Stimulated activated CD4-positive, alpha-beta T cell treated with anti-CD3 and anti-CD28 coated beads, Interleukin-12 subunit alpha, Interleukin-12 subunit beta, amount 100 ng/mL, for 24 hours (primary cell): ENCODE measurements at places on chromosomes 16 and 17.
A peak's percentile ranks its signal among the peaks of the same experiment; 100 is the strongest.

- DNase-seq = no peak
Observed at GRCh38 chr17:4270736-4271135, 7.0 kb upstream of the ANKFY1 start.

- no peak for DNase-seq
Observed at GRCh38 chr16:57356547-57356946, 2.0 kb upstream of the CCL22 start.

DNA sequence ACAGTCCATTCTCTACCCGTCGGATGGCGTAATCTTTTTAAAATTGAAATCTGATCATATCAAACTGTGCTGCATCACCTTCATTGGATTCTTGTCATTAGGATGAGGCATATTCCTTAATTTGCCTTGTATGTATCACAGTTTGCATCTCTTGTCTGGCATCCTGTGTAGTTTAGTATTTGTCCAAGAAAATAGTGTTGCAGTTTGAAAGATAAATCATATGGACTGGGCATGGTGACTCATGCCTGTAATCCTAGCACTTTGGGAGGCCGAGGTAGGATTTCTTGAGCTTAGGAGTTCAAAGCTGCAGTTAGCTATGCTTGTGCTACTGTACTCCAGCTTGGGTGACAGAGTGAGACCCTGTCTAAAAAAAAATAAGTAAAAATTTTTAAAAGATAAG lies 5.8 kb upstream of the RSL1D1 start:
- no peak for DNase-seq

DNA sequence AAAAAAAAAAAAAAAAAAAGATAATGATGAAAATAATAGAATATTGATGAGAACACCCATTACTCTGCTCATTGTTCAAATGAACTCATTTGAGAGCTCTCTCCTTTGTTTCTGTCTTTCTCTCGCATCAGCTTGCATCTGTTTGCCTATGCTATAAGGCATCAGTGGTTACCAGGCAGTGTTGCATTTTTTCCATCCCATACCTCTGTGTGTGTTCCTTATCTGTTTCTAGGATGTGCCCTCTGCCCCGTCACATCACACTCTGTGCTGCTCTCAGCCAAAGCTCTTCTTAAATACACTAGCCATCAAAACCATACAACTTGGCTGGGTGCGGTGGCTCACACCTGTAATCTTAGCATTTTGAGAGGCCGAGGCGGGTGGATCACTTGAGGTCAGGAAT lies 568.2 kb downstream of the WWOX start:
- DNase-seq = no peak

DNA sequence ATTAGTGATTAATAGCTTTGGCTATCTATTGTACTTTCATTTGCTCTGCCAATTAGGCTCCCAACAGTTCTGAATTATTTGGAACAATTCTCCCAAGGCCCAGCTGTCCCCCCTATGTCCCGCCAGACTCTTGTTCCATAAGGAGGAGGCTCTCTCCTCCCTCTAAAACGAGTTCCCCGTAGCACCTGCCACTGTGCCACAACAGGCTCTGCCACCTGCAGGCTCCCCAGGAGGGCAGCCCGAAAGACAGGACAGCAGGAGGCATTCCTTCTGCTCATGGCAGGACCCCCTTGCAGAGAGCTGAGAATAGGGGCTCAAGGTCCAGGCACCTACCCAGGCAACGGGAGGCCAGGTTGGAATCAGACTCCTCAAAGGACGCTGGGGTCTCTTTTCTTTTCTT lies 9.0 kb downstream of the PITPNM3 start:
- DNase-seq = no peak

DNA sequence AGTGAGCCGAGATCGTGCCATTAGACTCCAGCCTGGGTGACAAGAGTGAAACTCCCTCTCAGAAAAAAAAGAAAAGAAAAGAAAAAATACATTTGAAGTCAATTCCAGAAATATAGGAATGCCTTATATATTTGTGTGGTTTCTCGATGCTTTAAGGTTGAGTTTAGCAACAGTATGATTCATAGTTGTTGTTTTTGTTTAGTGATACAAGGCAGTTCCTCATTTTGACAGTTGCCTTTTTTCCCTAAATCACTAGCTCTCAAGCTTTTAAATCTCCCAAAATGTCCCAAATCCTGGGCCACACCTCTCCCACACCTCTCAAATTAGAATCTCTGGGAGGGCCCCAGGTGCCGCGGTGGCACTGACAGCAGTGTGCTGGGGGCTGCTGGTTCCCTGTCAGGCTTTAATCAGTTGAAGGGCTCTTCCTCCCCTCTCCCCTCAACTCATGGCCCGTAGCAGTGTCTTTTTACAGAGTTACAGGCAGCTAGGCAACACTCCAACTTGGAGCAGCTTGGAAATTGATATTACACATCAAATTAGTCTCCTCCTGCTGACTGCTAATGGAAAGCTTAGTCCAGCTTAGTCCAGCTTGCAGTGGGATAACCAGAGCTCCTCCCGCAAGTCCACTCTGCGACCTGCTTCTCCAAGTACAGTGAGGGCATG lies 58.4 kb downstream of the EPN2 start:
- DNase-seq = no peak

DNA sequence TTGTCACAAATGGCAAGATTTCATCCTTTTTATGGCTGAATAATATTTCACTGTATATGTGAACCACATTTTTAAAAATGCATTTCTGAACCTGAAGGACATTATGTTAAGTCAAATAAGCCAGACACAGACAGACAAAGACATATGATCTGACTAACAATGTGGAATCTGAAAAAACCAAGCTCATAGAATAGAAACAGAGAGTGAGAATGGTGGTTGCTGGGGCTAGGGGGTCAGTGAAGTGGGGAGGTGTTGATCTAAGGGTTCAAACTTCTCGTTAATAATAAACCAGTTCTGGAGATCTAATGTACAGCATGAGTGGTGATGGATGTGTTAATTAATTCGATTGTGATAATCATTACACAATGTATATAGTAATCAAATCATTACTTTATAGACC lies 475.1 kb downstream of the WWOX start:
- no peak for DNase-seq

GRCh38 chr17:2990396-2990795 lies 73.0 kb downstream of the OR1D5 start:
- no peak for DNase-seq

- no peak for DNase-seq
Observed at GRCh38 chr16:73056921-73057290, 9.0 kb upstream of the ZFHX3 start.

- no peak for DNase-seq
Observed at GRCh38 chr17:65559804-65560627, 1.4 kb downstream of the AXIN2 start.

DNA sequence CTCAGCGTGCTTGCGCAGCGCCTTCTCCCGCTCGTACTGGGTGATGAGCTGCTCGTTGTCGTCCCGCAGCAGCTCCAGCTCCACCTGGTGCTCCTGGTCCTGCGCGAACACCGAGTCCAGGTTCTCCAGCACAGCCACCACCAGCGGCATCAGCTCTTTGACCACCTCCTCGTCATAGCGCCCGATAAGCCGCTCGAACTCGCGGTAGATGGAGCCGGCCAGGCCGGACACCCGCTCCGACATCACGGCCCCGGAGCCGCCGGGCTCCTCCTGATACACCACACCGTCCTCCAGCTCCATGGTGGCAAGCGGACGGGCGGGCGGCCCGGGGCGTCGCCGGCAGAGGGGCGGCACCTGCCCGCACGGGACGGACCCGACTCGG lies 320 bp downstream of the SPAG9 start:
- DNase-seq = peak; percentile 5

DNA sequence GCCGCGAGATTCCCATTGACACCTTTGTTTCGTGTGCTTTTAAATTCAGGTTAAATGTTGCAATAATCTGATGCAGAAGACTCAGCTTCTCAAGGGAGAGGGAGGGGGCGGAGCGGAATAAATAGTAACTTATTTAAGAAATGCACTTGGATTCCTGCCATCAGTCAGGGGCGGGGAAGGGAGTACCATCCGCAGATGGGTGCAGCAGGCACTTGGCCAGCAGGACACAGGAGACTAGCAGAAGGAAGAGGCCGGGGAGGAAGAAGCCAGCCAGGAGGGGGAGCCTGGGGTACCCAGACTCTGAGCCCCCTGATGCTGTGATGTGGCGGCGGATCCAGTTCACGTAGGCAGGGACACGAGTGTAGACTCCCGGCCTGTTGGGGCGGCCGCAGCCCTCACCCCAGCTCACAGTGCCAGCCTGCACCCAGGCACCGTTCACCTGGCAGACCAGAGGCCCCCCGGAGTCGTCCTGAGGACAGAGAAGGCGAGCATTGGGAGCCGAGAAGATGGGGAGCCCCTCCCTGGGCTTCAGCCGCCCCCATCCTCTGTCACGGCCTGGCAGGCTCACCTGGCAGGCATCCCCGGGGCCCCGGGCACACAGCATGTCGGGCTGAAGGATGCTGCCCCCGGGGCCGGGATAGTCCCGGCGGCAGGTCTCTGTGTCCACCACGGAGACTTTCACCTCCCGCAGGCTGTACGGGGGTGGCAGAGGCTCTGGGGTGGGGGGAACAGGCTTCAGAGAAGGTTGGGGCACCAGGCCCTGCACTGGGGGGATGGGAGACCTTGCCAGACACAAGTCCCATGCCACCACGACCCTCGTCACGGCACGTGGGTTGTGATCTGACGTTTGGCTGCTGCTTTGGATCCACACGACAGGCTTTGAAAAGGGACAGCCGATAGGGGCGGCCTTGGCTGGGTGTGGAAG lies 3.2 kb downstream of the TPSG1 start:
- no peak for DNase-seq

- DNase-seq = no peak
Observed at GRCh38 chr17:41354536-41354935, 3.9 kb upstream of the KRT33A start.

DNA sequence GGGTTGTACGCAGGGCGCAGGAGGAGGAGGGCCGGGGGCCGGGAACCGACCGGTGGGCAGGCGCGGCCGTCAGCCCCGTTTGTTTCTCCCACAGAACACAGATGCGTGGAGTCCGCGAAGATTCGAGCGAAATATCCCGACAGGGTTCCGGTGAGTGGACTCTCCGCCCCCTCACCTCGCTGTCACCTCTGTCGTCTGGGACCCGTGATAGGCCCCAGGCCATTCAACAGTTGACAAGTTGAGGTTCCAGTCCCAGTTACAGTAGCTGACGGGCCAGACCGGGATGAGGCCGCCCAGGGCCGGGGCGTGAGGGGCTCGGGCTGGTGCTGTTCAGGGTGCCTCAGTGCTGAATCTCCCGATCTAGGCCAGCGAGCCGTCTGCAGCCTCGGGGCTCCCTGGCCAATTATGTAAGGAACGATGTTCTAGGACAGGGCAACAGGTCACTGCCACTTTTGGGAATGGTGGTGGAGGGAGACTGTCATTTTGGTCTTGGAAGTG lies 628 bp downstream of the GABARAPL2 start:
- DNase-seq = no peak

GRCh38 chr17:79047923-79048825 lies 24.2 kb downstream of the C1QTNF1 start:
- no peak for DNase-seq

DNA sequence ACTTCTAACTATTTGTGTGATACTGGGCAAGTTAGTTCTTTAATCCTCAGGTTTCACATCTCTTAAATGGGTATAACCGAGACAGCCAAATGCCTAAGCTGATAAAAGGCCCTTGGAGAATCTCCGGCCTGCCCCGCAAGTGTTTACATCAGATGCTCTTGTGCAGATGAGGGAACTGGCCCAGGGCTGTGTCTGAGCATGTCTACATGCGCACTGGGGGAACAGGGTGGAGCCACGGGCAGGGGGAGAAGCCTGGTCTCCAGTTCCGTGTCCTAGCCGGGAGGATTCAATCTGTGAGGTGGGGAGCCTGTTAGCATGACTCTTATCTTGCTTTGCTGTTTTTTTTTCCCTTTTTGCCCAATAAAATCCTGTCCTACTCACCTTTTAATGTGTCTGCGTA lies 222.9 kb downstream of the CDH8 start:
- no peak for DNase-seq

- DNase-seq = no peak
Observed at GRCh38 chr16:79991969-79992368, 391.4 kb upstream of the MAF start.

DNA sequence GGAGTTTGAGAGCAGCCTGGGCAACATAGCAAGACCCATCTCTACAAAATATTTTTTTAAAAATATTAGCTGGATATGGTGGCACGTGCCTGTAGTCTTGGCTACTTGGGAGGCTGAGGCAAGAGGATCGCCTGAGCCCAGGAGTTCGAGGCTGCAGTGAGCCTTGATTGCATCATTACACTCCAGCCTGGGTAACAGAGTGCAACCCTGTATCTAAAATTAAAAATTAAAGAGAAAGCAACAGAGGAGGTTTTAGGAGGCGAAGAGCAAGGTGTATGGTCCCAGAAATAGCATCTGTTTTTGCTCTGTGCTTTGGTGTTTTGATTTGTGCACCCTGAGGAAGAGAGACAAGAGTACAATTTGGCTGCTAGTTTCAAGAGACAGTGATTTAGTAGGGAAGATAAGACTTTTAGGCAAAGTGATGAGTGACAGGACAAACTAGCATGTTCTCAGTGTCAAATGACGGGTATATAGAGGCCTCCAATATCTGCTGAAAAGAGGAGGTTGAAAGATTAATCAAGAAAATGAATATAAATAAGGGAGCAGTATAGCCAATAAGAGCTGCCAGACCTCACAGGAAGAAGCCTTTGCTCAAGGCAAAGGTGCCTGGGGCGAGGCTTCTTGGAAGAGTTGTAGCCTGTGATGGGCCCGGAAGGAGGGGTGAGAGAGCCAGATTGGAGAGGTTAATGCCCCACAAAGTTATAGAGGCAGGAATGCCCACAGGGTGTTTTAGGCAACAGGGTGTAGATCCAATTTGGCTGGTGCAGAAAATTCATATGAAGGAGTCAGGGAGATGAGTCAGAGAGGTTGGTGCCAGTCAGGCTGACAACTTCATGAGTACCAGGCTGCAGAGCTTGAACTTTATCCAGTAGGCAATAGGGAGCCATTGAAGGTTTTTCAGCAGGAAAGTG lies 11.4 kb downstream of the HLF start:
- DNase-seq = no peak

DNA sequence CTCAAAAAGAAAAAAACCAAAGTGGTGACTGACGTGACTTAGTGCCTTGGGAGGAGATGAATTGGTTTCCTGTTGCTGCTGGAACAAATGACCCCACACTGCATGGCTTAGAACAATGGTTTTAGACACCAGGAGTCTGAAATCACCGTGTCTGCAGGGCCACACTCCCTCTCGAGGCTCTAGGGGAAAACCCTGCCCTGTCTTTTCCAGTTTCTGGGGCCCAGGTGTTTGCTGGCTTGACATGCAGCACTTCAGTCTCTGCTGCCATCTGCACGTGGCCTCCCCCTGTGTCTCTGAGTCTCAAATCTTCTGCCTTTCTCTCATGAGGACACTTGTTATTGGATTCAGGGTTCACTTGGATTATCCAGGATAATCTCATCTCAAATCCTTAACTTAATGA lies 323.8 kb upstream of the TNRC6C start:
- no peak for DNase-seq

DNA sequence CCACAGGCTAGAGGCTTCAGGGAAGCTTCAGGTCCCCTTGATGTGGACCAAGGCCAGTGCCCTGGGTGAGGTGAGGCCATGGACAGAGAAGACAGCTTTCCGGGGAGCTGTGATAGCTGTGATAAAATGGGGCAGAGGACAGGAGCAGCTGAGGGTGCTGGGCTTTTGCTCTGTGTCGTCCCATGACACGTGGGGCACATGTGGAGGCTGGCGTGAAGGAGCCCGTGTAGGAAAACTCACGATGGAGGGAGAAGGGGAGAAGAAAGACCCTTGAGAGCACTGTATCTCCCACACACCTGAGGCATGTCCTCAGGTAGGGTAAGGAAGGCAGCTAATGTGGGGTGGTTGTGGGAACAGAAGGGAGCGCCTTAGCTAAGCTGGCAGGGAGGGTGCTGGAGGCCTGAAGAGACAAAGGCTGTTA lies 21.3 kb downstream of the B9D1 start:
- DNase-seq = no peak
